ENCODE measurements at places on chromosomes 6 and 20. TPM values are rescaled to one million over a fixed set of nuclear protein-coding genes. Genes with fewer than 3 reads are reported as not detected.
A peak's percentile ranks its signal among the peaks of the same experiment; 100 is the strongest.

GRCh38 chr6:154238831-154239230, 117.8 kb downstream of the IPCEF1 start:
- DNase-seq, result no peak
- peaks cover 3% of the 10 kb centered on the region for H3K4me1 ChIP-seq
- H3K36me3 ChIP-seq, result no peaks in the 10 kb centered on the region
- no peaks in the 10 kb centered on the region for H3K27me3 ChIP-seq
- no peak overlapping the region for H3K4me3 ChIP-seq

DNA sequence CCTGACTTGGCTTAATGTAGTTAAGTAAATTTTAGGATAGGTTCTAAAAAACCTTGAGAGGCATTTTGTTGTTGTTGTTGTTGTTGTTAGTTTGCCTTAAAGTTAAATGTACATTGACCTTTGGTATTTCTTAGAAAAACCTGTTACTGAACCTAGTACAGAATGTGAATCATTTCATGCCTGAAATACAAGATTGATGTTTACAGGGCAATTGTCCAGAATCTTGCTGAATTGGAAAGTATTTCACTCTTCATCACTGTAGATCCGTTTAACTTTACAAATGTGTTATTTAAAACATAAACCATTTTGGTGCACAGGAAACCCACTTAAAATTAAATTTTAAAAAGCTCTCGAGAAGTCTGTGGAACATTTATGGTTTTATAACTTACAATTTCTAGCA, 75.0 kb downstream of the CEP57L1 start:
- H3K27me3 ChIP-seq, result no peaks in the 10 kb centered on the region
- no peak overlapping the region for H3K4me3 ChIP-seq
- no peaks in the 10 kb centered on the region for H3K4me1 ChIP-seq
- no peak overlapping the region for H3K27ac ChIP-seq
- no peak for DNase-seq

Gene PRICKLE4
- total RNA-seq, result 1.9 TPM

- no peak overlapping the region for H3K4me3 ChIP-seq
- H3K27me3 ChIP-seq, result peaks cover 7% of the 10 kb centered on the region
- no peaks in the 10 kb centered on the region for H3K36me3 ChIP-seq
- peaks cover 7% of the 10 kb centered on the region for H3K4me1 ChIP-seq
These were observed 5.2 kb downstream of the KLHL32 start for GRCh38 chr6:96929741-96930140.

DNA sequence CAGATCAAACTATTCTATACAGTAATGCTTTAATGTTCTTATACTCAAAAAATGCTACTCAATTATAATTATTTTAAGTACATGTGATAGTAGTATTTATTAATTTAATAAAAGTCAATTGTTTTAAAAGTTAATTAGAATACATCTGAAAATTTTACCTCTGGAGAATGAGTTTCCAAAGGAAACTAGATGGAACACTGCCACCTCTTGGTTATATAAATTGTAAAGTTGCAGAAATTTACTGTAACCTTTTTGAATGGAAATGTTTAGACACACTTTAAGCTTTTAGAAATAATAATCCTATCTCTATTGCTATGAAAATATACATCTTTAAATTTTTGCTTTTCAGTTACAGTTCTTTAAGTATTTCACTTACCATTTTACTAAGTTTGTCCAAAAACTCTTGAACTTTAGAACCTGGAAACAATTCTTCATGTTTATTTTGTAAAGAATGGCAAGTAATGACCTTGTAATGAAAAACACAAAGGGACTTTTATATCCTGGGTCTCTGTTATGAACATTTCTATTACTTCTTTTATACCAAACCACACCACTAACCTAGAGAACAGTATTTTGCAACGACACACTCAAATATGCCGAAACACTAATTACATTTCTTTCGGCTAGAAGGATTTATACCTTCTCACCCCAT, 10.9 kb upstream of the BMP5 start:
- DNase-seq, result peak; percentile 39
- no peak overlapping the region for H3K4me3 ChIP-seq
- no peaks in the 10 kb centered on the region for H3K27me3 ChIP-seq

DNA sequence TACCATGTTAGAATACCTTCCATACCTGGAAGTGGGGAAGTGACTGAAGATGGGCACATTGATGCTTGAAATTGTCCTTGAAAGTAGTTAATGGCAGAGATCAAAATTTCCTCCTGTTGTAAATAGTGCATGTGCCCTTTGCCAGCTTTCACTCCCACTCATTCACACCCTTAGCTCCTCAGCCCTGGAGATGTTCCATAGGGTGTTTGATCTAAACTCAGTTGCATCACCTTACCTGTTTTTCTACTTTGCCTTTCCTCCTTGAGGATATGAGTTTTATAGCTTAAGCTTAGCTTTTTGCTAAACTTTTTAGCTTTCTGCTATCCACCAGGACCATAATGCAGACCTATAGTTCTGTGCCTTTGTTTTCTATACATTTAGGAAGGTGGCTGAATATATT, 69.0 kb downstream of the CEP57L1 start:
- no peaks in the 10 kb centered on the region for H3K27me3 ChIP-seq
- no peak overlapping the region for H3K4me3 ChIP-seq

DNA sequence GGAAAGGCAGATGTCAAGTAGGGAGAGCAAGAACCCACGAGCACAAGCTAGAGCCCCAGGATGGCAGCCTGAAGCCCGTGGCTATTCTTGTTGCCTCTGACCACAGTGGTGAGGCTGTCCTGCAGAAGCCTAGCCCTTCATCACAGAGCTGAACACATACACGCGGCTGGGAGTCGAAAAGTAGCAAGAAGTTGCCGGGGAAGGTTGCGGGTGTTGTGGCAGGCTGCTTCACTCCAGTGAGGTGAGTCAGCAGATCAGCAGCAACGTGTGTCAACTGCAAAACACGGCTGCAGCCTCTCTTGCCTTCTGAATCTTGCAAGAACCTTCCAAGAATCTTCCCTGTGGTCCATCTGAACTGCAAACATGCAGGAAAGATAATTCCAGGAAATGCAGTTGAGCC, 10.6 kb upstream of the STX16 start:
- no peak for DNase-seq
- no peaks in the 10 kb centered on the region for H3K4me1 ChIP-seq
- H3K27me3 ChIP-seq, result no peaks in the 10 kb centered on the region
- no peak overlapping the region for H3K4me3 ChIP-seq
- no peaks in the 10 kb centered on the region for H3K36me3 ChIP-seq

DNA sequence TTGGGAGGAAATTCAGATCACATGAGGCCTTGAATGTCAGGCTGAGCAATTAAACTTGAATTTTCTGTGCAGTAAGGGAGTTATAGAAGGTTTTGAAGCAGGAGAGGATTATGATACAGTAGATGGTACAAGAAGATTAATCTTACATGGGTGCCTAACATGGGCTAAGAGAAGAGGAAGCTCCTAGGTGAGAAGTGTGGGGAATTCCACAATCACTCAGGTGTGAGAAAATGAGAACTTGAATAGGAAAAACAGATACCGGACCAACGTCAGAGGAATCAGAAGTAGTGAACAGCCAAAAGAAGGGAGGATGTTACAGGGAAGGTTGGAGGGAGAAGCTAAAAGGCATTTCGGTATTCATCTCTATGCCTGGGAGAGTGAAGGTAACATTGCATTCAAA, 250.7 kb upstream of the SLC35B3 start:
- H3K4me3 ChIP-seq, result no peak overlapping the region
- no peak overlapping the region for H3K27ac ChIP-seq
- no peaks in the 10 kb centered on the region for H3K27me3 ChIP-seq
- H3K36me3 ChIP-seq, result no peaks in the 10 kb centered on the region
- H3K4me1 ChIP-seq, result no peaks in the 10 kb centered on the region
- no peak for DNase-seq

- H3K36me3 ChIP-seq, result no peaks in the 10 kb centered on the region
- no peak overlapping the region for H3K27ac ChIP-seq
- no peaks in the 10 kb centered on the region for H3K27me3 ChIP-seq
These were observed 120.9 kb downstream of the CFAP61 start for GRCh38 chr20:20173254-20173653.

- H3K4me3 ChIP-seq, result no peak overlapping the region
- no peak overlapping the region for H3K27ac ChIP-seq
- no peak for DNase-seq
- H3K27me3 ChIP-seq, result no peaks in the 10 kb centered on the region
These were observed 3.6 kb upstream of the CASP8AP2 start for GRCh38 chr6:89826029-89826528.

Gene MICB
- 11.1 TPM for total RNA-seq

Gene DAAM2
- total RNA-seq, result 4.8 TPM

Gene HAO1
- not detected for total RNA-seq

DNA sequence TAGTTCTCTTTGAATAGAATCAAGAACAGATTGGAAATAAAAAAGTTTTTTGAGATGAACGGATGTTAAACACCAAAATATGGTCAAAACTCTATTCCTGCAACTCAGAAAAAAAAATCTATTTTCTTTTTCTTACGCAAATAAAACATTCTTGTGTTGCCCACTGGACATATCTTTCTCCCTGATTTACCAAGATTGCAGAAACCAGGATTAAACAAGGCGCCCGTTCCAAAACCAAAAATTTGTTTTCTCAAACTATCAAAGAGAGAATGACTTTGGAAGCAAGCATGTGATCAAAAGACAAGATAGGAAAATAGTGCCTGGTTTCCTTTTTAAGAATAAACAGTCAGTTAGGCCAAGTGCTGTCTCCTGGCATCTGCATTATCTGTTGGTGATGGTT, 273.1 kb downstream of the CLIC5 start:
- H3K27ac ChIP-seq, result no peak overlapping the region
- no peaks in the 10 kb centered on the region for H3K36me3 ChIP-seq
- H3K27me3 ChIP-seq, result no peaks in the 10 kb centered on the region
- DNase-seq, result no peak
- peaks cover 8% of the 10 kb centered on the region for H3K4me1 ChIP-seq

Gene ZNF165
- 0.58 TPM for total RNA-seq

Gene COL11A2
- total RNA-seq, result 1.9 TPM

DNA sequence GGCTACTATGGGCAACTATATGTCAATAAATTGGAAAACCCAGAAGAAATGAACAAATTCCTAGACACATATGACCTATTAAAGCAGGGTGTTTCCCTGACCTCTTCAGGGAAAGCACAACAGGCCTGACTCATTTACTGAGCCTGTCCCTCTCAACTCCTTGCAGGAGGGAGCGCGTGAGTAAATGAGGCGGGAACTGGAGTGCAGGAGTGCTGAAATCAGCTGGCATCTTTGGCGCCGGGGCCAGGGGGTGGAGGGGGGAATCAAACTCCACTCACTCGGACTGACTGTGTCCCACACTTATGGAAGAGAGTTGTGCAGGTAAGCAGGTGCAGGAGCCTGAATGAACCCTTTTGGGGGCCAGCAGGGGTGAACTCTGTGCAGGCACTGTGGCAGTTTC, 671.2 kb upstream of the PTCHD4 start:
- no peak for DNase-seq
- no peak overlapping the region for H3K4me3 ChIP-seq
- H3K27me3 ChIP-seq, result no peaks in the 10 kb centered on the region
- no peaks in the 10 kb centered on the region for H3K36me3 ChIP-seq
- no peak overlapping the region for H3K27ac ChIP-seq
- no peaks in the 10 kb centered on the region for H3K4me1 ChIP-seq

DNA sequence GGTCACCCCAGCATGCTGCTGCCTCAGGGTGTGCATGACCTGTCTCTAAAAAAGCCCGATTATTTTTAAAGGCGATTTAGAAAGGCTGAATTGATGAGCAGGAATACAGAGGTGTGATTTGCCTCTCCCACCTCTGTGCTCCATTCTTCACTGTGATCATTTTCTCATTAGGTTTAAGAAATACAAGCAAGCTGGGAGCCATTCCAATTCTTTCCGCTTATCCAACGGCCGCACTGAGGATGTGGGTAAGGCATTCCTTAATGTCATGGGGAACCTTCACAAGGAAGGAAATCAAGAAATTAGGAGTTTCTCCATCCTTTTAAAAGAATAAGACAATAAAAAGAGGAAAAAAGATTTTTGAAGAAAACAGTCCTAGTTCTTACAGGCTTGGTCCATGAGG, 55.6 kb upstream of the GNRH2 start:
- peaks cover 10% of the 10 kb centered on the region for H3K4me1 ChIP-seq
- H3K4me3 ChIP-seq, result no peak overlapping the region
- peaks cover 36% of the 10 kb centered on the region for H3K36me3 ChIP-seq
- DNase-seq, result no peak
- H3K27ac ChIP-seq, result peak overlapping the region; percentile 28

DNA sequence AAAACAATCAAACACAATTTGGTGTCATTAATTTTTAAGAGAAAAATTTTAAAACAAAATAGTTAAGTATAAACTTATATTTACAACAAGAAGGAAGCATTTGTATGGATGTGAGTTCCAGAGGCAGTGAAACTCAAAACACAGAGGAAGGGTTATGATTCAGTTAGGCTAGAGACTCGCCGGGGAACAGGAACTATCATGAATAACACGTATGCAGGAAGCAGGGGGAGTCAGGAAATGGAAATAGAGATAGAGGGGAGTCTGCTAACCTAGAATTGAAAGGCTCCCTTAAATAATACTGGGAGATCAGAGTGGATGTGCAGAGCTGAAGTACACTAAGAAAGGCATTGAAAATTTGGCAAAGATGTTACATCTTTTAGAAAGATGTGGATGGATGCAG, 14.2 kb upstream of the HLA-DRB1 start:
- DNase-seq, result no peak
- H3K27ac ChIP-seq, result no peak overlapping the region
- no peaks in the 10 kb centered on the region for H3K4me1 ChIP-seq
- no peaks in the 10 kb centered on the region for H3K27me3 ChIP-seq
- H3K36me3 ChIP-seq, result no peaks in the 10 kb centered on the region

DNA sequence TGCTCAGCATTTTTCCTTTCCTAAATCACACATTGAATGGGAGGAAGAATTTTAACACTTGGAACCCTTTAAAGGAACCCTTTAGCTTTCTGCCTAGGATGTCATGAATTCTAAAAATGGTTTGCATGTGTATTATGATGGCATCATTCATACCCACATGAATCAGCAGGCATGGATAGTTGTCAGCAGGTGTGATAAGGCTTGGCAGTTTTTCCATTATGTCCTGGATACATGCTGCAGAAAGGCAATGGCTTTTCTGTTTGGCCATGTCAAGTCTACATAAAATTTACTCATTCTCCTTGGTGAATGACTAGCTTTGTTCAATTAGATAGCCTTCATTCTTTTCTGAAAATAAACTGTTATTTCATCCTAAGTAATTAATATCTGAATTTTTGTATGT, 353.7 kb downstream of the GRIK2 start:
- H3K27ac ChIP-seq, result no peak overlapping the region
- no peak overlapping the region for H3K4me3 ChIP-seq
- peaks cover 3% of the 10 kb centered on the region for H3K4me1 ChIP-seq
- no peaks in the 10 kb centered on the region for H3K27me3 ChIP-seq
- H3K36me3 ChIP-seq, result no peaks in the 10 kb centered on the region
- no peak for DNase-seq

DNA sequence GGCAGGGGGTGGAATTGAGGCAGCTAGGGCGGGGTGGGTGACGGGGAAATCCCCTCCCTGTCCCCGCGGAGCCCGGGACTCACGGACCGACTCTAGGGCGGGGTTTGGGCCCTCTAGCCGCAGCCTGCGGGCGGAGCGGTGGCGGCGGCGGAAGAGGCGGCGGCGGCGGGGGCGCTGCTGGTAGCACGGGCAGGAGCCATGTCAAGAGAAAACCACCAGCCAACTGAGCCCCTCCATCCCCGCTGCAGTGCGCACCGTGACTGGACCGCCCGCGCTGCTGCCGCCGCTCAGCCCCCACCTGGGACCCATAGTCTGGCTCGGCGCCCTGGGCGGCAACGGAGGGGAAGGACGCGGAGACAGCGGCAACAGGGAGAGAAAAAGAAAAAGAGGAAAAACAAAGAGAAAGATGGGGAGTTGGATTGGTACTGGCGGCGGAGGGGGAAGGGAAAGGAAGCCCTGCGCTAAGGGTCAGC, 1.2 kb upstream of the C6orf62 start:
- peak overlapping the region; percentile 81 for H3K4me3 ChIP-seq
- H3K36me3 ChIP-seq, result peaks cover 20% of the 10 kb centered on the region
- peak overlapping the region; percentile 94 for H3K27ac ChIP-seq
- peaks cover 11% of the 10 kb centered on the region for H3K4me1 ChIP-seq
- peak; percentile 65 for DNase-seq
- H3K27me3 ChIP-seq, result no peaks in the 10 kb centered on the region

Gene GMNN
- 100 TPM for total RNA-seq

Data from A673 (cell line).